CD4-positive, alpha-beta T cell treated with Interleukin-1 beta for 1 hour (primary cell): ENCODE measurements at places on chromosomes 7 and 10.

DNA sequence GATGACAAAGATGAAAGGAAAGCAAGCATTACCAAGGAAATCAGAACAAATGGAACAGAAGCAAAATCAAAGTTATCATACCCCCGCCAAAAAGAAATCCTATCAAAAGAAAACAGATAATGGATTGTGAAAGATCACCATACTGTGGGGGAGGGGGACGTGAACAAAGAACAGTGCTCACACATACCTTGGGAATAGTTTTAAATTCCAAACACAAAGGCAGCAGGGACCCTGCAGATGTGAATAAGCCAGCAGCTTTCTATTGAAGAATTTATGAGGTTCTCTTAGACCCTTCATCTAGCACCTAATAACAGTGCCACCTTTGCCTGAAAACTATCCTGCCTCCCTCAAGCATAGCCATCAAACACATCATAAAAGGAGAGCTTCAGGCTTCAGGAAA, 94.0 kb downstream of the AKR1D1 start:
- DNase-seq = no peak

GRCh38 chr7:45258533-45259226, 101.1 kb downstream of the RAMP3 start:
- DNase-seq = no peak

DNA sequence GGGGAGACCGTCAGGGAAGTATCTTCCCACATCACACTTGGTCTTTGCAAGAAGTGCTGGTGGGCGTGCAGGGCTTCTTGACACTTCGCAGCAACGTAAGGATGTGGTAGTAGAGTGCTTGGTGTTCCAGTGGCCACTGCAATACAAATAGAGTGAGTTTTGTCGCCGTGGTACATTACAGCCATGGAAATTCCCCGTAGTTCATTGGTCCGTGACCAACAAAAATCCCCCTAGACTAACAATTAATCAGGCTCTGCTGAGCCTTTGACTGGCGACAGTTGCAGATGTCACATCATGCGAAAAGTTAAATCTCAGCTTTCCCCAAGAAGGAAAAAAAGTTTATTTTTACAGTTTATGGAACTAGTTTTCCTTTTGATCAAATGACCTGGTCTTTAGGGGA, 134.7 kb downstream of the MGMT start:
- DNase-seq = no peak

GRCh38 chr7:37714606-37715005, 31.0 kb downstream of the GPR141 start:
- no peak for DNase-seq

DNA sequence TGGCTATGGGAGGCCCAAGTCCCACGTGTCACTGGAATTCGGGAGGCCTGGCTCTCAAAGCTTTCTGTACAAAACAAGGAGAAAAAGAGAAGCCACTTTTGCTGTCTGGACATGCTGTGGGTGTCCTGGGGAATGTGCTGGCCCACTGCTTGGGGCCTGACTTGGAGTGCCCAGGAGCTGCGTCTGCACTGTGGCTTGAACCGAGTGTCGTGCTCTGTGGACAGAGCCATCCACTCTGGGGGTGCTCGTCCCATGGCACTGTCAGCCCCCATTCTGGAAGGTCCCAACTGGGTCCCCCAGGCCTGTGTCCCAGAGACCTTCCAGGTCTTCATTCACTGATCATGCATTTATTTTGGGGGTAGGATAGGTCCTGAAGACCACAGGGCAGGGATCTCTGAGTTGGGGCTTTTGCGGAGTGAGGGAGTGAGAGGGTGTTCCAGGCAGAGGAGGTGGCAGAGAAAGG, 138.0 kb downstream of the LHPP start:
- DNase-seq = no peak

GRCh38 chr10:66180581-66181318, 745.1 kb upstream of the LRRTM3 start:
- DNase-seq = no peak

DNA sequence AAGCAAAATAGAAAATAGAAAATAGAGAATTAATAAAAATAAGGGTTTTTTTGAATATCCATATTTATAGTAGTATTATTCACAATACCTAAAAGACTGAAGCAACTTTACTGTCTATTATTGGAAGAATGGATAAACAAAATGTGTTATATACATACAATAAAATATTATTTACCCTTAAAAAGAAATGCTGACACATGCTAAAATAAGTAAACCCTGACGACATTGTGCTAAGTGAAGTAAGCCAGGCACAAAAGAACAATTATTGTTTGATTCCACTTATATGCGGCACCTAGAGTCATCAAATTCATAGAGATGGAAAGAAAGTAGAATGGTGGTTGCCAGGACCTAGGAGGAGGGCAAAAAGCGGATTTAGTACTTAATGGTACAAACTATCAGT, 39.0 kb downstream of the LRRC17 start:
- no peak for DNase-seq

GRCh38 chr10:102850025-102850518, 4.0 kb upstream of the BORCS7 start:
- no peak for DNase-seq
